NCI-H524 (cell line): ENCODE measurements at places on chromosomes 2 and 18.

GRCh38 chr18:8754995-8755960 is 49.9 kb downstream of the MTCL1 start:
- DNase-seq = no peak

- DNase-seq = no peak
Measured at GRCh38 chr2:46309052-46309953, 12.1 kb downstream of the EPAS1 start.

DNA sequence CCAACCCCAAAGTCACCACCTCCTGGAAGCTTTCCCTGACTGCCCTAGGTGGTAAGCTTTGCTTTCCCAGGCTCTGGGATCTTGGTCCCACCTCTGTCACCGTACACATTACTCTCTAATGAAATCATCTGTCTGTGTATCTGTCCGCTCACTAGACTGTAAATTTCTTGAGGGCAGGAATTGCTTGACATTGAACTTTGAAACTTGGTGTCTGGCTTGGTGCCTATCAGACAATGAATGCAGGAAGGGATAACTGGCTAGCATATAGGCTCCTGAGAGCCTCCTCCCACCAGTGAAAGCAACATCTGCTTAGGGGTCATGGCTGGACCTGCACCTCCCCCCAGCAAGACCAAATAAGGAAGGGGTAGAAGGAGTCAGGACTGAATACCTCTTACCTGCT is 155.7 kb downstream of the TNS1 start:
- DNase-seq = no peak

DNA sequence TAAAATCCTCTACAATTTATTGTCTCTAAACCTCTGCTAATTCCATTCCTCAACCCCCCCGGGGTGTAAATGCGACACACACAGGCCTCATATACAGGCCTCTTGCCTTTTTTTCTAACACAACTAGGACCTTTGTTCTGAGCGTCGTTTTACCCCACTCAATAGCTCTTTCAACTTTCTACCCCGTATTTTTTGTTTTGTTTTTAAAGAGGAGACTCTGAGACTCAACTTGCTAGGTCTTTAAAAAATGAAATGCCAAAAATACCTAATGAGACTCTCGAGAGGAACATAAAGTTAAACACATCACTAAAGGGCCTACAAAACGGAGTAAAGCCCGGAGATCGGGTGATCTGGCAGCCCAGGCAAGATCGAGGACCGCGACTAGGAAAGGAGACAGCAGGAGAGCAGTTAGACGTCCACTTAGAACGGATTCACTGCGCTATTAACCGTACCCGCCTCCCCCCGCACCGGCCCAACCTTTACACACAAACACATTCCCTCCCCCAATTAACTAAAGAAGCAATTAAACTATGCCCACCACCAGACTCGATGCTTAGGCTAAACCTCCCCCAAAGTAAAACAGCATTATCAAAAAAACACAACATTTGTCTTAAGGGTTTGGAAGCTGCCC is 1.7 kb downstream of the TRIP12 start:
- DNase-seq = peak; percentile 7

DNA sequence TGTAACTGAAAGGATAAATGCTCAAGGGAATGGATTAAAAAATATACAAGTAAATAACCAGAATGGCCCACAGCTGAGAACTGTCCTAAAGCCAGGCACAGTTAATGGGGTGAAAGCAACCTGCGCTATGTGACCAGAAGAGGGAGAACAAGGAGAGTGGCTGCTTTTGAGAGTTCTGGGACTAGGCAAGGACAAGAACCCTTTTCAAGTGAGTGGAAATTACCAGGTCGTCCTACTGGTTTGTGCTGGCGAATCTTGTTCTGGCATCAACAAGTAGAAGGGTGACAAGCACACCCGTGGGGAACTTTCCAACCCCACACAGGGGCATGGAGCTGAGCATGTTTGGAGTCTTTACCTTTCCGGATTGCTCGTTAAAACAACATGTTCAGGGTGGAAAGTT is 82.8 kb downstream of the TMEM17 start:
- no peak for DNase-seq

DNA sequence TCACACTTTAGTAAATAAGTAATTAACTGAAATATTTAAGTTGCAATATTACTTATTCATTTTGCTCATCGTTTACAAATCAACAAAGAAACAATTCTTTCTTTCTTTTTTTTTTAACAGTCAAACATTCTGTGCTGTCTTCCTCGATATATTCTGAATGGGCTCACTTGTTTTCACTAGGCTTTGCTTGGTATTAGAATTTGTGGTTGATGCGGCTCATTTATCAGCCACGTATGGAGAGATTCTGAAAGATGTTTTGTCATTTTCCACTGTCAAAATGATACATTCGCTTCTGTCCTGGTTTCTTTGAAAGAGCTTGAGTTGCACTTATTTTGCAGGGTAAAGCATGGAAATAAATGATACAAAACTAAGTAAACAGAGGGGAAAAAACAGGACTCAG is 323.7 kb downstream of the LRRTM1 start:
- no peak for DNase-seq

GRCh38 chr18:11548916-11549551 is 60.4 kb upstream of the SLC35G4 start:
- no peak for DNase-seq

GRCh38 chr2:51628917-51629316 is 597.0 kb upstream of the NRXN1 start:
- DNase-seq = no peak

GRCh38 chr18:25278394-25278793 is 73.6 kb downstream of the ZNF521 start:
- DNase-seq = peak; percentile 81

DNA sequence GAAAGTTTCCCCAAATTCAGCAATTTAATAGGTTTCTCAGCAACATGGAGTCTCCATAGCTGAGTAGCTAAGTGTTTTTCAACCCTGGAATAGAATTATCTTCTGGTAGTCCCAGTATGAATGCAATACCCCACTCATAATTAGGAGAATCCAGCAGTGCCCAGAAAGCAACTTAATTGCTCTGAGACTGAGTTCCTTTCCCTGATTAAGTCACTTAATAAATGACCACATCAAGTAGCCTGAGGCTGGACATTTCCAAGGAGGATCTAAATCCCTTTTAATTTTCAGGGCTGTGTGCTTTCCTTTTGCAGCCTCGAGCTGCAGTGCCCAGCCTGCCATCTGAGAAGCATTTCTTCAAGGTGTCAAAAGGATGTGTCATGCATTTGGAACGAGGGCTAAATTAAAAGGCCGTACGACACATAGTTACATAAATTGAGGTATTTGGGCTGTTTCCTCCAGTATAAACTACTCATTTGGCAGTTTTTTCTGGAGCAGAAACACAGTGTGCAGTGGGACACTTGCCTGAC is 17.7 kb upstream of the SIX2 start:
- DNase-seq = no peak

DNA sequence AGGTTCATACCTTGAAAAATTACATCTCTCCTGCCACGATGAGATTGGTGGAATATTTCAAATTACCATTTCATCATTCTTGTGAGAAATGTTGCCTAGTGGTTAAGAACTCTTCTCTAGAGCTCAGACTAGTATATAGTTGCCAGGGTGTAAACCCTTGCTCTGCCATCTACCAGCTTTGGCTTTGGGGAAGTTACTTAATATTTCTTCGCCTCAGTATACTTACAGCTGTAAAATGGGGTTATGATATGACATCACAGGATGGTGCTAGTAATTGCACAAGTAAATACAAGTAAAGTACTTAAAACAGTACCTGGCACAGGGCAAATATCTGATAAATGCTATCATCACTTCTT is 1.5 kb downstream of the SPOPL start:
- DNase-seq = no peak

DNA sequence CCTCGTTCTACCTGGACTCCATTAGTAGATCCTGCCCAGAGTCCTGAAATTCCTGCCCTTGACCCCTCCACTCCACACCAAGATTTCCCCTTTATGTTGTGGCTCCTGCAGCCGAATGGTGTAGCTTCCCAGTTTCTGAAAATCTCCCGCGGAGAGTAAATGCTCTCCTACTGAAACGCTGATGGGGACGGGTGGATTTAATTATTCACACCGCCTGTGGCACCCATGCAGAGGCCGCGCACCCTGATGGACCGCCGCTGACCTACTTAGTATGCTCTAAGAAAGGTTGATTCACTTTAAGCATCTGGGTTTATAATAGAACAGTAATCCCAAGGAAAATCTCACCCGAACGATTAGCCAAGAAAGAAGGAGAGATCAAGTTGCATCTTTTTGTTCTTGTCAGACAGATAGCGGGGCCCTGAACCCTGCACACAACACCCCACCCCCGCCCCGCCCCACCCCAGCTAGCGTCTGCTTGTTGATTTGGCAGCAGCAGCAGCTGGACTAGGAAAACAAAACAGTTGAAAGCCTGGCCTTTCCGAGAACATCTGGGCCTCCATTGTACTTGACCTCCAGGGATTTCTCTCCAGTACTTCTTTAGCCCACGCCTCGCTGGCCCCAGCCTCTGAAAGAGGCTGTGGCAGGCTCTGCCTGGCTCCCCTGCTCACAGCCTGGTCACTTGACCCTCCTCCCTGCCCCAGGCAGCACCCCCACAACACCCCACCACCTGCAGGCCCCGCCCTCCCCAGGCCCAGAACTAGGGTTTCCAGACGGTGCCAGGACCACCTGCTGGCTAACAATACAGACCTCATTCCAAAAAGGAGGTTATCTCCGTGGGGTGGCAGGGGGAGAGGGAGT is 53.6 kb downstream of the DPYSL5 start:
- DNase-seq = peak; percentile 82

DNA sequence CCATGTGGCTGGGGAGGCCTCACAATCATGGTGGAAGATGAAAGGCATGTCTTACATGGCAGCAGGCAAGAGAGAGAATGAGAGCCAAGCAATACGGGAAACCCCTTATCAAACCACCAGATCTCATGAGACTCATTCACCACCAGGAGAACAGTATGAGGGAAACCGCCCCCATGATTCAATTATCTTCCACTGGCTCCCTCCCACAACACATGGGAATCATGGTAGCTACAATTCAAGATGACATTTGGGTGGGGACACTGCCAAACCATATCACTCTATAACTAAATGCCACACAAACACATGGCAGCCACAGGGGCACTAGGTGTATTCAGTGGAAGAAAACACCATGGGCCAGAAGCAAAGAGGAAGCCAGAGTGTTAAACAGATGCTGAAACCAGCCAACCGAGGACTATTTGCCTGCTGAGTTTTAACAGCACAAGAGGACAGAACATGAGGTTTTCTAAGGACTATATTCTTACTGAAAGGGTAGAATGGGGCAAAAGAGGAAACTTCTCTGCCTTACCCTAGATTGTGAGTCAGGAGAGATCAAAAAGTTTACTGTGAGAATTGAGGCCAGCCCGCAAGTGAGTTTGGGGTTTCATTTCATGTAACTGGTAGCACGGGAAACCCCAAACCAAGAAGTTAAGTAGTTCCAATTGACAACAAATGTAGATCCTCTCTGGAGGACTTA is 49.2 kb downstream of the SIGLEC15 start:
- no peak for DNase-seq

GRCh38 chr2:231884438-231885140 is 41.6 kb downstream of the NPPC start:
- no peak for DNase-seq

DNA sequence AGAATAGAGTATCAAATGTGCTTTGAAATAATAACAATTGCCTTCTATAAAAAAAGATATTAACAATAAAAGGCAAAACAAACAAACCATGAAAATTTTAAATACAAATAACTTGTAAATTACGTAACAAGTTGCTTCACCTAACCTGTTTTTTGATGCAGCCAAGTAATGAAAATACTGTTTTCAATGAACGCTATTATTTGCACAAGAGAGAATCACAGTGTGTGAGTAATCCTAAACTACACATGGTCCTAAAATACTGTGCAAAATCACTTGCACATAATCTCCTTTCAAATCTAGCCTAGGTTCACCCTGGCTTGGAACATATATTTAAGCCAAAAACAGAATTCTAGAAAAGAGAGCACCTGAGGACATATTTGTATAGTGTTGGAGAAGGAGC is 98.9 kb downstream of the CCDC148 start:
- no peak for DNase-seq

GRCh38 chr18:62522504-62523254 is at the start of gene ZCCHC2:
ZCCHC2 (plus strand) TSS chr18:62523025; CDS start chr18:62523425, 400 bp downstream.
- DNase-seq = peak; percentile 94

- DNase-seq = no peak
Measured at GRCh38 chr2:207143215-207144172, 22.3 kb downstream of the KLF7 start.
